ENCODE measurements at places on chromosomes 11 and 22. TPM values are rescaled to one million over a fixed set of nuclear protein-coding genes. Genes with fewer than 3 reads are reported as not detected.

KDELR3 gene
- 14.1 TPM for total RNA-seq

PLAAT4 gene
- 30.2 TPM for total RNA-seq

DNA sequence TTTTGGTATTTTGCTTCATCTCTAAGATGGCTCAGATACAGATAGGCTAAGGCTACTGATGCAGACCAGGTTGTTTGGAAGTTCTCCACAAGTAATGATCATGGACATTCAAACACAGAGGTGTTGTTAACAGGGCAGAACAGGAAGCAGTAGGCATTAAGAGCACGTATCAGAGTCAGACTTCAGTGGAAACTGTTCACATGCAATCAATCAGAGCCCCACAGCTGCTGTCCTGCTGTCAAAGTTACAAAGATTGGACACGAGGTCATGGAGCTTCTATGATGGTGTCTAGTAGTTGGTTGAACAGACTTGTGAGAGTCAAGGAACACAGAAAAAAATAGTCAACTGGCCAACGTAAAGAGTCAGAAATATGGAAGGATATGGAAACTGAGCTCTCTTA lies 19.8 kb downstream of the OR10D3 start:
- no peaks in the 10 kb centered on the region for H3K36me3 ChIP-seq
- H3K4me1 ChIP-seq: no peaks in the 10 kb centered on the region
- DNase-seq: no peak
- no peak overlapping the region for H3K27ac ChIP-seq
- no peaks in the 10 kb centered on the region for H3K27me3 ChIP-seq

GRCh38 chr11:4960877-4961276 lies 5.4 kb upstream of the OR51A2 start:
- H3K27ac ChIP-seq: no peak overlapping the region
- H3K4me3 ChIP-seq: no peak overlapping the region
- H3K4me1 ChIP-seq: no peaks in the 10 kb centered on the region
- H3K27me3 ChIP-seq: no peaks in the 10 kb centered on the region
- no peaks in the 10 kb centered on the region for H3K36me3 ChIP-seq

DNA sequence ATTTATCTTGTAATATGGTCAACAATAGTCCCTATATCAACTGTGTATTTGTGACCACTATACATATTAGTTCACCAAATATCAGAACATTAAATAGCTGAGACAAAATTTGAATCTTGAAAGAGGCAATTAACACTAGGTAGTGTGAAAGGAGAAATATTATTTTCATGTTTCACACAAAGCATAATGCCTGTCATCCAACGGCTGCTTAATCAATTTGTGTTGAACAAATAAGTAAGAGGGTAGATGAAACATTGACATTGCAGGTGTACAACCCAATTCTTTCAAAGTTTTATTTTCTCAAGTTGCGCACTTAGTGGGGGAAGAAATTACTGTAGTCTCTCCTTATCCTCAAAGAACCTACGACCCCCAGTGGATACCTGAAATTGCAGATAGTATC lies 3.4 kb upstream of the OR8I2 start:
- H3K4me3 ChIP-seq: no peak overlapping the region
- no peaks in the 10 kb centered on the region for H3K36me3 ChIP-seq
- H3K27me3 ChIP-seq: no peaks in the 10 kb centered on the region
- no peaks in the 10 kb centered on the region for H3K4me1 ChIP-seq
- no peak overlapping the region for H3K27ac ChIP-seq
- DNase-seq: no peak

All from thyroid gland (tissue), 4 donors.